ENCODE measurements at places on chromosomes 3 and 15.

GRCh38 chr3:89699771-89700170 is 592.4 kb downstream of the EPHA3 start:
- DNase-seq = no peak

DNA sequence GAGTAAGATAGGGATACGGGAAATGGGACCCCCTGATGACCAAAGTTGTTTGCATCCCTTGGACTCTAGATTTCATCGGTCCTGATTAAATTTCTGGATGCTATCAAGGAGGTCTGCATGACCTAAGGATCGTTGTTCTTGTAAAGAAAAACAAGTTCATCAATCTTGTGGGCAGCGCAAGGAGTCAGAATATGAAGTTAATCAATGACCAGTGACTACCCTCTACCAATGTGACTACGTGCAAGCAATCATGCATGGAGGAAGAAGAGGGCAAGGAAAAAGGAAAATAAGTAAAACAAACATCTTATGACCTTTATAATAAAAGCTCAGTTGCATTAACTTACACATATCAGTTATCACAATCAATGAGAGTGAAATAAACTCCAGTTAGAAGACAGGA is 139.7 kb downstream of the RTP4 start:
- no peak for DNase-seq

DNA sequence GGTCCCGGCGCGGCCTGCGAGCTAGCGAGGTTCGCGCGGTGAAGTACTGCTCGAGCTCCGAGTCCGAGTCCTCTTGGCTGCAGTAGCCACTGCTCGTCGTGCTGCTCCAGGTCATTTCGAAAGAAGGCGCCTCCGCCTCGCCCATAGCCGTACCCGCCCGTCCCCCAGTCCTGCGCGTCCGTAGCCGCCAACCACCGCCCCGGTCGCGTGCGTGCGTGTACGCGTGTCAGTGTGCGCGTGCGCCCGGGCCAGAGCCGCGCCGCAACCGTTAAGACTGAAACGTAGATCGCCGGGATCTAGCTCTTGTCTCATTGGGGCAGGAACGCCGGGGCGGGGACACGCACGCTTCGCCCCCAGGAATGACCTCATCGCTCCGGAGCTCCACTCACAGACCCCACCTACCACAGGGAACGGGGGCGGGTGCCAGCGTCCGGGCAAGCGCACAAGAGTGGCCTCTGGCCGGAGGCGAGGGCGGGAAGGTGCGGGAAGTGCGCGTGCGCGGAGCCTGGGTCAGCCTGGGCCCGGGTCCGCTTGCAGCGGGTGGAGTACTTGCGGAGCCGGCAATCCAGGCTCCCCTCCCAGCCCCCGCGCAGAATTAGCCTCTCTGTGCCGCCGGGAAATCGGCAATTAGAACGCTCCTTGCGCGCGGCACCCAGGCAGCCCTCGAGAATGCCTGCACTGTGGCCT is 3.3 kb downstream of the RASSF1 start:
- peak; percentile 99 for DNase-seq

DNA sequence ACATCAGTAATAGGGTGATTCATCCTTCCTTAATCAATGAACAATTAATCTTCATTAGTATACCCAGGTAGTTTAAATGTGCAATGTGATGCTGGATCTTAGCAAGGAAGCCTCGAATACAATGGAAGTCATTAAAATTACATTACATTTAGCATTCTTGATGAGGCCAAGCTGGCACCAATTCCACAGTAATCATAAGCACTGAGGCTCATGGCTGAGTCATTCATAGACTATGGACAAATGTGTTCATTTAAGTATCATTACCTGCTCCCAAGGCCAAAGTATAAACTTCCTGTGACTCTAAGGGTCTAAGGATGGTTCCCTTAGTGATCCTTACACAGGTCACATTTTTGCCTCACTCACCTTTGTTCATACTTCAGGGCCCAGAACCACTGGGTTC is 266.4 kb upstream of the CDIN1 start:
- no peak for DNase-seq

DNA sequence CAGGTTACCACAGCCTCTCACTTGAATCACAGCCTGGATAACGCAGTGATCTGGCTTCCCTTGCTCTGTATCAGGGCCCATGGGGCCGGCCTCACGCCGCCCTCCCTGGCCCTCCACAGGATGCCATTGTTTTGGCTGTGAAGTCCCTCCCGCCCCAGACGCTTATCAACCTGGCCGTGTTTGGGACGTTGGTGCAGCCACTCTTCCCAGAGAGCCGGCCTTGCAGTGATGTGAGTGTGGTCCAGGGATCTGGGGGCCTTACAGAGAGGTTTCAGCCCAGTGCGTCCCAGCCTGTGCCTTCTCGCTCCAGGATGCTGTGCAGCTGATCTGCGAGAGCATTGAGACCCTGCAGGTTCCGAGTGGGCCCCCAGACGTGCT is 6.6 kb downstream of the VWA5B2 start:
- no peak for DNase-seq

All from activated CD4-positive, alpha-beta T cell treated with anti-CD3 and anti-CD28 coated beads for 36 hours (primary cell).